Mammary epithelial cell (primary cell): ENCODE measurements at places on chromosomes 7 and 10. TPM values are rescaled to one million over a fixed set of nuclear protein-coding genes. Genes with fewer than 3 reads are reported as not detected.

ELFN1 gene
- 0.83 TPM for total RNA-seq

ANKRD30A gene
- not detected in 2 replicates for total RNA-seq

RET gene
- total RNA-seq = 0.17 TPM

UTF1 gene
- total RNA-seq = not detected

DNA sequence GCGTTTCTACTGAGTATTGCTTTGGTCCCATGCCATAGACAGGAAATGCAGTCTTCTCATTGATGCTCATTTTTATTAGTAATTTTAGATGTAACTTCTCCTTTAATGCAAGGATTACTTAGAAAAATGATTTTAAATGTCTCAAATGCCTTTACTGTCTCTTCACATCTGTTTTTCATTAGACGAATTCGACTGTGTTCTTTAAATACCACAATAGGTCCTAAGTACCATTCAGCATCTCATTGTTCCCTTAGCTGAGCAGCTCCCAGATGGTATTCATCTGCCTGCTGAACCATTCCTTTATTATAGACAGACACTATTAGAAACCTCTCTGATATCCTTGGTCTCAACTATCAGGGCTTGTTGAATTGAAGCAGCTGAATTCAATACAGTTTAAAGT lies 113.6 kb downstream of the LSMEM1 start:
- no peak for DNase-seq

GRCh38 chr10:83522456-83522855 lies 616.9 kb upstream of the GHITM start:
- DNase-seq = no peak

DNA sequence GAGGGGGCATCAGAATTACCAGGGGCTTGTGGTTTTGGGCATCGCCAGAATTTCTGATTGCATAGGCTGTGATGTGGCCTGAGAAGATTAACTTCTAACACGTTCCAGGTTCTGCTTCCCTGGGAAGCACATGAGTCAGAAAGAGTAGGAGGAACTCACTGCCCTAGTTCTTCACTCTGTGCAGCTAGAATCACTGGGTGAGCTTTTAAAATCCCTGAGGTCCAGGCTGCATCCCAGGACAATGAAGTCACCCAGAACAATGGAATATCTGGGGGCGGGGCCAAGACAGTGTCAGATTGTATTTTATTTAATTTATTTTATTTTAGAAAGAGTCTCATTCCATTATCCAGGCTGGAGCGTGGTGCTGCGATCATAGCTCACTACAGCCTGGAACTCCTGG lies 636.5 kb downstream of the CALN1 start:
- DNase-seq = no peak

- no peak for DNase-seq
Measured at GRCh38 chr7:128121711-128122530, 90.7 kb upstream of the LRRC4 start.

DNA sequence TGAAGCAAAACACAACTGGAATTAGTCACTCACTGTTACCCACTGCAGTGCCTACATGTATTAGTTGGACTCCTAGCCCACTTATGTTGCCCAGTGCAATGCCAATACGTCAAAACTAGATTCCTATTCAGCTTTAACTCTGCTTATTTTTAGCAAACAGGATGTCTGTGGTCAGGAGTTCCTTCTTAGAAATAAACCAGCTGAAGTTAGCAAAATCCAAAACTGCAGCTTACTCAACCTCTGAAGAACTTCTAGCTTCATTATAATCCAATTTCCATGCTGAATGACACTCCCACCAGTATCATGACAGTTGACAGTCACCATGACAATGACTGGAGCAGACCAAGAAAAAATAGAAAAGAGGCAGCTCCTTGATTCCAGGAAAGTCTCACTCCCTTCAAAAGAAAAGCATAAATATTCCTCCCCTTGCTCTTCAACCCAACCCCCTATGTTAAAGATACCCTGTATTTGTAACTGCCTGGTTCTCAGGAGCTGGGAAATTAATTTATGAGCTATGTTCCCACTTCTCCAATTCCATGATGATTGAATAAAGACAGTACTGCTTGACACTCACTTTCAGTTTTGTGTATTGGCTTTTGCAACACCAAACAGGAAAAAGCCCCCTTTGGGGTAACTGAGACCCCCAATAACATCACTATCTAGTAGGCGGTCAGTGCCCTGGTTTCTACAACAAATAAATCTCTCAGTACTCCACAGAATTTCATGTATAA lies 327.4 kb downstream of the SORCS1 start:
- no peak for DNase-seq

DNA sequence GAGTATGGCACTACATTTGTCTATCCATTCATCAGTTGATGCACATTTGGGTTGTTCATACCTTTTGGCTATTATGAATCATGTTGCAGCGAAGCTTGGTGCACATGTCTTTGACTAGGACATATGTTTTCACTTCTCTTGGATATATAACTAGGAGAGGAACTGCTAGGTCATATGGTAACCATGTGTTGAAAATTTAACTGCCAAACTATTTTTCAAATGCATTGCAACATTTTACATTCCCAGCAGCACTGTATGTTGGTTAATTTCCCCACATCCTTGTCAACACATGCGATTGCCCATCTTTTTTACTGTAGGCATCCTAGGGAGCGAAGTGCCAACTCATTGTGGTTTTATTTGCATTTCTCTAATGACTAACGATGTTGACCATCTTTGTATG lies 183.4 kb downstream of the PRKCQ start:
- peak; percentile 80 for DNase-seq

DNA sequence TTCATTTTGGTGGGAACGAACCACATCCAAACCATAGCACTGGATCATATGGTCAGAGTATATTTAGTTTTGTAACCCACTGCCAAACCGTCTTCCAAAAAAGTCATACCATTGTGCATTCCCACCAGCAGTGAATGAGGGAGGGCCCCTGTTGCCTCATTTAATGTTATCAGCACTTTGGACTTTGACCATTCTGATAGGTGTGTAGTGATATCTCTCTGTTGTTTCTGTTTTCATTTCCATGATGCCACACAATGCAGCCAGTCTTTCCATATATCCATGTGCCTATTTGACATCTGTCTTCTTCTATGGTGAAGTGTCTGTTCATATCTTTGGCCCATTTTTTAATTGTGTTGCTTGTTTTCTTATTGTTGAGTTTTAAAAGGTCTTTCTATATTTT lies 105.0 kb upstream of the PPP2R2D start:
- DNase-seq = no peak

GRCh38 chr7:127959770-127960169 lies 71.5 kb downstream of the LRRC4 start:
- no peak for DNase-seq

DNA sequence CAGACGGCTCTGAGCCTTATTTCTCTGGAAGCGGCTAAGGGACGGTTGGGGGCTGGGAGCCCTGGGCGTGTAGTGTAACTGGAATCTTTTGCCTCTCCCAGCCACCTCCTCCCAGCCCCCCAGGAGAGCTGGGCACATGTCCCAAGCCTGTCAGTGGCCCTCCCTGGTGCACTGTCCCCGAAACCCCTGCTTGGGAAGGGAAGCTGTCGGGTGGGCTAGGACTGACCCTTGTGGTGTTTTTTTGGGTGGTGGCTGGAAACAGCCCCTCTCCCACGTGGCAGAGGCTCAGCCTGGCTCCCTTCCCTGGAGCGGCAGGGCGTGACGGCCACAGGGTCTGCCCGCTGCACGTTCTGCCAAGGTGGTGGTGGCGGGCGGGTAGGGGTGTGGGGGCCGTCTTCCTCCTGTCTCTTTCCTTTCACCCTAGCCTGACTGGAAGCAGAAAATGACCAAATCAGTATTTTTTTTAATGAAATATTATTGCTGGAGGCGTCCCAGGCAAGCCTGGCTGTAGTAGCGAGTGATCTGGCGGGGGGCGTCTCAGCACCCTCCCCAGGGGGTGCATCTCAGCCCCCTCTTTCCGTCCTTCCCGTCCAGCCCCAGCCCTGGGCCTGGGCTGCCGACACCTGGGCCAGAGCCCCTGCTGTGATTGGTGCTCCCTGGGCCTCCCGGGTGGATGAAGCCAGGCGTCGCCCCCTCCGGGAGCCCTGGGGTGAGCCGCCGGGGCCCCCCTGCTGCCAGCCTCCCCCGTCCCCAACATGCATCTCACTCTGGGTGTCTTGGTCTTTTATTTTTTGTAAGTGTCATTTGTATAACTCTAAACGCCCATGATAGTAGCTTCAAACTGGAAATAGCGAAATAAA lies 175.5 kb downstream of the RNF216 start:
- no peak for DNase-seq

DNA sequence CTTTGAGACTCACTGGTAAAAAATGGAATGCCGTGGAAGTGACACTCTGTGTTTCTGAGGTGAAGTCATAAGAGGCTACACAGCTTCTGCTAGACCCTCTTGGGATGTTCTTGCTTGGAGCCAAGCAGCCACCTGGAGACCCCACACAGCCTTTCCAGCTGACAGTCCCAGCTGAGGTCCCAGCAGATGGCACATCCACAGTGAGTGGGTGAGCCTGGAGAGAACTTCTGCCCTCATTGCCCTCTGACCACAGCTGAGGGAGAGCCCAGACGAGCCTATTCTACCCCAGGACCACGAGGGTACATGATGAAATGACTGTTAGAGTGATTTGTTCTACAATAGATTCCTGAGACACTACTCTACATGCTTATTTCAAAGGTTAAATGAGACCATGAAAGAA lies 44.3 kb downstream of the CXCL12 start:
- DNase-seq = no peak

- no peak for DNase-seq
Measured at GRCh38 chr10:8323428-8324054, 269.1 kb downstream of the GATA3 start.

DNA sequence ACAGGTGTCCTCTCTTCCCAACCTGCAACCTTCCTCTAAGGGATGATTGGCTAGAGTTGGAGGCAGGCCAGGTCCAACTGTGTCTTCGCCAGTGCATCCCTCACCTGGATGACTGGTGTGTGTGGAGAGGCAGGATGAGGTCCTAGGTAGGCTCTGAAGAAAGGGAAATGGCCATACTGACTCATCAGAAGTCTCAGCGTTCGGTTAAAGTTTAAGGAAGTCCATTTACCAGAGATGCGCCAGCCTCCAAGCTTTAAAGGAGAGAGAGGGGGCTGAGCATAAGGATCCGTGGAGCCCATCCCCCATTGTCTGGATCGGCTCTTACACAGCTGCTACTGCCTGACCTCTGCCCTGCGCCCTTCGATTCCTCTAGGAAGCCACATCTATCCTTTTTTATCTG lies 4.4 kb downstream of the KEL start:
- DNase-seq = no peak

DNA sequence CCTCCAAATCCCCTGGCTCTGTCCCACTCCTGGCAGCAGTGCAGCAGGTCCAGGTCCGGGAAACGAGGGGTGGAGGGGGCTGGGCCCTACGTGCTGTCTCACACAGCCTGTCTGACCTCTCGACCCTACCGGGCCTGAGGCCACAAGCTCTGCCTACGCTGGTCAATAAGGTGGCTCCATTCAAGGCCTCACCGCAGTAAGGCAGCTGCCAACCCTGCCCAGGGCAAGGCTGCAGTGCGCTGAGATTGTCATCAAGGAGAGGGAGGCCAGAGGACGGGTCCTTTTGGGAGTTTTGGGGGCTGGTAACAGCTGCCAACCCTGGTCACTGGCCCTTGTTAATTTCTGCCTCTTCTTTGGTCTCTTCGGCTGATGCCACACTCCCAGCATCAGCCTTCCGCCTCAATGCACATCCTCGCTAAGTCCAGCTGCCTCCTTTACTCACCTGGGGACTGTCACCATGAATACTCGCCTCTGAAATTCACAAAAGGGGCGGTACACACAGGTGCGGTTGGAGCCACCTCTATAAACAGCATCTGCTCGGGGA lies 3.5 kb downstream of the EPO start:
- no peak for DNase-seq

DNA sequence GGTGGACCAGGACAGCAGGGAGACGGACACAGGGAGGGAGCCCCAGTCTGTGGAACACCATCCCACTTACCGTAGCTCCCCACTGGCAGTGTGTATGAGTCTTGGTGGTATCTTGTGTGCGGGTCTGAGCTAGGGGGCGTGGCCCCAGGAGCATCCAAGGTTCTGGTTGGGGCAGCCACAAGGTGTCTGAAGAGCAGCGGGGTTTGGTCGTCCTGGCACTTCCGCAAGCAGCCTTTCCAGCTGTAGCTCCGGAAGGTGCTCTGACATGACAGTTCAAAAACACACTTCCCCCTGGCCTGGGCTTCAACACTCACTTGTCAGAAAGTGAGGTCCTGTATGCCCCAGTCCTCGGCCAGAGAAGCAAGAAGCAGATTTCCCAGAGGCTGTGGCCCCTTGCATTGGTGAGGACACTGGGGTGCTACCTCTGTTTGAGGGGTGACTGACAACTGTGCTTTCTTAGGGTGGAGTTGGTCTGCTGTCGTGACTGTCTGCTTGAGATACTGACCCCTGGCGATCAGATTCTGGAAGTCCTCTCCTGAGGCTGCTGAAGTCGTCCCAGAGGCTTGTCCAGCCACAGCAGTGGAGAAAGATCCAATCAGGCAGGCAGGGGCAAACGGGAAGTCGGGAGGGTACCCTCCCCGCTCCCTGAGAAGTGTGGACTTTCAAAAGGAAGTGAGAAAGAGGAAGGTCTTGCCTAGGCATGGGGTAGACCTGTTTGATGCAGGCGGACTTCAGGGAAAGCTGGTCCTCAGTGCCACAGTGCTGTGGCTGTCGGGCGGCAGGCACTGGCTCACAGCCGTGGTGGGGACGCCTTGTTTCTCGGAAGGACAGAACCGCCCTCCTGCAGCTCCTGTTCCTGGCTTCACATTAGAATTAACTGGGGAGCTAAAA lies 51.4 kb upstream of the PFKFB3 start:
- DNase-seq = no peak

- peak; percentile 28 for DNase-seq
Measured at GRCh38 chr7:11343818-11344413, 370.2 kb downstream of the PHF14 start.
